ENCODE measurements at places on chromosomes 11 and 22.

GRCh38 chr11:112903340-112903739 lies 57.9 kb upstream of the NCAM1 start:
- DNase-seq, result no peak

DNA sequence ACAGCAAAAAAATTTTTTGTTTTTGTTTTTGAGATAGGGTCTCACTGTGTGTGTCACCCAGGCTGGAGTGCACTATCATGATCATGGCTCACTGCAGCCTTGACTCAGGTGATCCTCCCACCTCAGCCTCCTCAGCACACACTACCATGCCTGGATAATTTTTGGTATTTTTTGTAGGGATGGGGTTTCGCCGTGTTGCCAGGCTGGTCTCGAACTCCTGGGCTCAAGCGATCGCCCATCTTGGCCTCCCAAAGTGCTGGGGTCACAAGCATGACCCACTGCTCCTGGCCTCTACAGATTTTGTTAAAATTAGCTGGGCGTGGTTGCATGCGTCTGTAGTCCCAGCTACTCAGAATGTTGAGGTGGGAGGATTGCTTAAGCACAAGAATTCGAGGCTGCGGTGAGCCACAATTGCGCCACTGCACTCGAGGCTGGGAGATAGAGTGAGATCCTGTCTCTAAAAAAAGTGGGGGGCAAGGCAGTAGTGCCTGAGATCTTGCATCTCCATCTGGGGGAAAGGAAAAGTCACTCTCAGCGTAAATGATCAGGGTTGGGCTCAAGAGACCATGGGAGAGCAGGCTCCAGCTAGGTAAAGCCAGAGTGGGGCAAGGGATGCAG lies 10.6 kb upstream of the DGKZ start:
- no peak for DNase-seq

DNA sequence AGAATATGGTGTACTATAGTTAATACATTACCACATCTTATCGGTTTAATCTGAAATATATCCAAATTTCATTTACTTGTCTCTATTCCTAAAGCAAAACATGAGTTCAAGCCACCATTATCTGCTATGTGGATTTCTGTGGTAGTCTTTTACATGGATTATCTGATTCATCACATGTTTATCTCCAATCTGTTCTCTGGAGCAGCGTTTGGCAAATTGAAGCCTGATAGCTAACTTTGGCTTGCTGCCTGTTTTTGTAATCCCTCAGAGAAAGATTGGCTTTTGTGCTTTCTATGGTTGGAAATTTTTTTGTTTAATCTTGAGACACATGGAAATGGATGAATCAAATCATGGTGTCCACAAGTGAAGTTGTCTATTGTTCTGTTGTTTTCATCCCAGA lies 274.3 kb downstream of the JRKL start:
- DNase-seq, result no peak

- no peak for DNase-seq
These were observed 61.5 kb upstream of the HMGXB4 start for GRCh38 chr22:35195821-35196220.

- DNase-seq, result peak; percentile 34
These were observed 60.5 kb downstream of the NAT10 start for GRCh38 chr11:34165786-34166555.

DNA sequence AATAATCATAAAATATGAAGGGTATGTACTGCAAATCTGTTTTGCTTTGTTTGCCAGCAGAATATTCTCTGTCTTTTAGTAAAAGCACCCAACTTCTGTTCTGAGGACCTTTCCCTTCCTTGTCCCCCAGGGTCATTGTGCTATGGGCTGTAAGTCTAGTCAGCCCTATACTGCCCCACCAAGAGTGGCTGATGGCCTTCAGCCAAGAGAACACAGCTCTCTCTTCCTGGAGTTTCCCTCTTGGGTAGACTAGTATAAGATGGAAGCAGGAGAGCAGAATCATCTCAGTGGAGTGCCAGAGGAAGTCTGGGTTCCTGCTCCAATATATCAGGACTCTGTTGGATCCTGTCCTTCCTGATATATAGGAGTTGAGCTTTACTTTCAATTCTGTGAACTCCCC lies 29.0 kb downstream of the MMP13 start:
- no peak for DNase-seq

- peak; percentile 77 for DNase-seq
These were observed 9.2 kb upstream of the CELSR1 start for GRCh38 chr22:46546466-46547178.

- DNase-seq, result peak; percentile 15
These were observed at the start of gene GSTT4 for GRCh38 chr22:24005201-24005600. Gene GSTT4 (minus strand): TSS chr22:24005453. CDS start chr22:24005356, 97 bp downstream.

GRCh38 chr11:119916568-119916967 lies 187.6 kb upstream of the NECTIN1 start:
- no peak for DNase-seq

GRCh38 chr22:44093791-44094190 lies 69.7 kb downstream of the PARVB start:
- DNase-seq, result no peak

- no peak for DNase-seq
These were observed 13.2 kb downstream of the APOL6 start for GRCh38 chr22:35661464-35661863.

- no peak for DNase-seq
These were observed 30.1 kb upstream of the CD82 start for GRCh38 chr11:44535191-44535980.

DNA sequence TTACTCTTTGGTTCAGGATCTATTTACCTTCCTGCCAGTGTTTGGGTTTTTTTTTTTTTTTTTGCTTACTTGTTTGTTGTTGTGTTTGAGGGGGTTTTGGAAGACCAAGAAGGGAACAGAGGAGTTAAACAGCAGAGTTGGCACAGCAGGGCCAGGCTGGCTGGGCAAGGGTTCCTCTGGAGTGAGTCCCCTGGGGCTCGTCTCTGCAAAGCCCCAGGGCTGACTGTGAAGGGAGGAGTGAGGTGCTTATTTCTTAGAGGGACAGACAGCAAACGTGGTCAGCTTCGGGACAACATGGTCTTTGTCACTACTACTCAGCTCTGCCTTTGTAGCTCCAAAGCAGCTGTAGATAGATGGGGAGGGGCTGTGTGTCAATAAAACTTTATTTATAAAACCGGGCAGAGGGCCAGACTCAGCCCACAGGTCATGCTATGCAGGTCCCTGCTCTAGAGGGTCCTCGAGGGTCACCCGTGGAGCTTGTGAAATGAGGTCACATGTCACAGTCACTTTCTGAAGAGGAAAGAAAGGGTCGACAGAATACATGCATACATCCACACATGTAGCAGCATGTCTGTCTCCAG lies 1404.7 kb downstream of the BRD1 start:
- peak; percentile 7 for DNase-seq
